SK-MEL-5 (cell line): ENCODE measurements at places on chromosomes 2 and 18. TPM values are rescaled to one million over a fixed set of nuclear protein-coding genes. Genes with fewer than 3 reads are reported as not detected.

DNA sequence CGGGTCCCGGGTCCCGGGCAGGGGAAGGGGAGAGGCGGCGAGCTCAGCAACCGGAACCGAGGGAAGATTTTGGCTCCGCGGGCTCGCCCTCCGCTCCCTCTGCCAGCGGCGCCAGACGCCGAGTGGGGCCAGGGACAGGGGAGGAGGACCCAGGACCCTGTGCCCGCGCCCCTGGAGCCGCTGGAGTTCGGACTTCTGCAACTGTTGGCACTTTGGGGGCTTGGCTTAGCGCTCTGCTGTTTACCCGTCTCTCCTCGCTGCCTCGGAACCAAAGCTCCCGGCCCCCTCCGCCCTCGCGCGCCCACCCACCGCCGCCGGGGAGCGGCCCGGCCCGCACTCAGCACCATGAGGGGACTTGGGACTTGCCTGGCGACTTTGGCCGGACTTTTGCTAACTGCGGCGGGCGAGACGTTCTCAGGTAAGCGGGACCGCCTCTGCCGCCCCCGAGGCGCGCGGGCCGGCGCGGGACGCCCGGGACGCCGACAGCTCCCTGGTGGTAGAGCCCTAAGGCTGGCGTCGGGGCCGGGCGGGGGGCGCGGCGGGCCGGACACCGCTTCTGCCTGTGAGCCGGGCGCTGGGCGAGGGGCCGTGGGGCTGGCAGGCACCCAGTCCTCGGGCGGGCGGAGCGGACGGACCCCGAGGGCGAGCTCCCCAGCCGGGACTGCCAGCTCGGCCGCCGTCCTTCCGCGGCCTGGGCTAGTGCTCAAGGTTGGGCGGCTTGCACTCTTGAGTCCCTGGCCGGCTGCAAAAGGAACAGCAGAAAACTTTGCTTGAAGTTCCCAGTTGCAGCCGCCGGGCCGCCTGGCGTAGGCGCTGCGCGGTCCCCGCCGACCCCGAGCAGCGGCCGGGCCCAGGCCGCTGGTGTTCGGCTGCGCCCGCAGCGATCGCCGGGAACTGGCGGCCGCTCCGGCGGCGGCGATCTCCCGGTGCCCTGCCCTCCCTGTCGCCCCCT lies 634 bp downstream of the PTPRM start:
- peak; percentile 32 for DNase-seq

DNA sequence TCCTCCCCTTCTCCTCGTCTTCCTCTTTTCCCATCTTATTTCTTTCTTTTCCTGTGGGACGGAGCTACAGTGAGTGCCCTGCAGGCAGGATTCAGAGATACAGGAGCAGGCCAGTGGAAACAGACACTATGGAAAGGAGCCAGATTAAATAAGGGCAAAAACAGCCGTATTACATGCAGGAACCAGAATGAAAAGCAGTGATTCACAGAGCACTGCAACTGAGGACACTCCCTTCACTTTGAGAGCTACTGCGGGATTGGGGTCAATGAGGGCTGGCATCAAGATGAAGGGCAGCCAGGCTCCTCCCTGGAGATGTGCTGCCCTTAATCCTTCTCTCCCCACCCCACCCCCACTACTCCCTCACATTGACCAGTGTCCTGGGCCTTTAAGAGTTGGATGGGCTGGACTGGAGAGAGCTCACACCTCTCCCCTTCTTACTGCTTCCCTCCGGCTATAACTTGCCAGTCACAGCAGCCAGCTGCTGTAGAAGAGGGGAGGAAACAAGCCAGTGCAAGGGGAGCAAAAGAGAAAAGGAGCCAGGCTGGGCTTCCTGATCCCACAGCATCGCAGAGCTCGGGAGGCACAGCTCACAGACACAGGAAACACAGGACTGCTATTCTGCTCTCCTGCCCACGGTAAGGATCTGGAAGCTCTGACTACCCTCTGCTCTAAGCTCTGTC lies at the start of gene PLCD4:
Gene PLCD4, plus strand, starts transcription at position 464 of the 680 bp plus-strand sequence. CDS start 7,841 bp downstream, outside the sequence.
- peak; percentile 49 for DNase-seq

GRCh38 chr2:199668645-199669044 lies 182.3 kb downstream of the FTCDNL1 start:
- no peak for DNase-seq

GRCh38 chr2:187228986-187229385 lies 219.1 kb downstream of the CALCRL start:
- no peak for DNase-seq

DNA sequence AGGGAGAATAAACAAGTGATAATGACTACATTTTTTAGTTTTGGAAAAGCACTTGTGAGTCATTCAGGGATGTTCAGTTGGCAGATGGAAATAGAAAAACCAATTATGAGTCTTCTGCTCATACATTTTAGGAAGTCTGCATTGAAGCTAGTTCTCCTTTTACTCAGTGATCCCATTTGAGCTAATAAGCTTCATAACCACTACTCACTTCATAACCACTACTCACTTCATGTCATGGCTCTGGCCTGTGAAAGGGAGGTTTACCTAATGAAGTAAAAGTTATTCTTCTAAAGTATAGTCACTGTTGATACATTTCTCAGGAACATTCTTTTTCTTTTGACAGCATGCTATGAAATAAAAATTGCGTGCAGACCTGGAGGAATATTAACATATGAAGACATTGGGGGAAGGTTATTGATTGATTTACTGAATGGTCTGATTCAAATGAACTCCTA lies 948.7 kb downstream of the TSN start:
- DNase-seq, result no peak

- DNase-seq, result no peak
Measured at GRCh38 chr2:177728399-177728765, 335.8 kb downstream of the AGPS start.

DNA sequence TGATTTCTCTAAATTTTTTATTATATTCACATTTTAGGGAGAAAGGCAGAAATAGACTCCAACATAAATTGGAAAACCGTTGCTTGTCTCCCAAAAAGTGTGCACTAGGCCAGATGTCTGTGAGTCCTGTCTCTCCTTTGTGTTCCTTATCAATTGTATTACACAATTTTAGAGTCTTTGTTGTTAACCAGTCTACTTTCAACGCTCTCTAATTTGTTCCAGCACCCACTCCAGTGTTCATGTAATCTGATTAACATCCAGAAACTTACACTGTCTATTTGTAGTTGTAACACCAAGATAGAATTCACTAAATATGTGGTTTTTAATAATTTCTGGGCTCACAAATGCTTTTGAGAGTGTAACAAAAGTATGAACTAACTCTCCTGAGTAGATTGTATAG lies 195.6 kb downstream of the FSIP2 start:
- no peak for DNase-seq

The C2orf81 gene
- total RNA-seq, result 0.53 and 0.85 TPM in 2 replicates

The CYP27C1 gene
- 0.19 and 0.26 TPM in 2 replicates for total RNA-seq
